Ovary (tissue), 10 donors: ENCODE measurements at places on chromosomes 4 and X. TPM values are rescaled to one million over a fixed set of nuclear protein-coding genes. Genes with fewer than 3 reads are reported as not detected.

The GPRIN3 gene
- total RNA-seq: 3.9 TPM

- no peak overlapping the region for H3K4me3 ChIP-seq
- peaks cover 3% of the 10 kb centered on the region for H3K4me1 ChIP-seq
- no peak overlapping the region for H3K27ac ChIP-seq
- DNase-seq: no peak
- H3K36me3 ChIP-seq: no peaks in the 10 kb centered on the region
- no peaks in the 10 kb centered on the region for H3K27me3 ChIP-seq
Observed at GRCh38 chrX:147917700-147918695, 6.3 kb downstream of the FMR1 start.

GRCh38 chr4:182807767-182808548 is 109.2 kb downstream of the DCTD start:
- no peak overlapping the region for H3K4me3 ChIP-seq
- no peak for DNase-seq
- H3K36me3 ChIP-seq: no peaks in the 10 kb centered on the region
- H3K27ac ChIP-seq: no peak overlapping the region
- no peaks in the 10 kb centered on the region for H3K27me3 ChIP-seq

The EPHA5 gene
- 0.69 TPM for total RNA-seq

- H3K4me1 ChIP-seq: no peaks in the 10 kb centered on the region
- no peak overlapping the region for H3K27ac ChIP-seq
- H3K27me3 ChIP-seq: no peaks in the 10 kb centered on the region
- no peaks in the 10 kb centered on the region for H3K36me3 ChIP-seq
Observed at GRCh38 chr4:115219315-115219860, 106.0 kb upstream of the NDST4 start.

The SPATA4 gene
- total RNA-seq: not detected

DNA sequence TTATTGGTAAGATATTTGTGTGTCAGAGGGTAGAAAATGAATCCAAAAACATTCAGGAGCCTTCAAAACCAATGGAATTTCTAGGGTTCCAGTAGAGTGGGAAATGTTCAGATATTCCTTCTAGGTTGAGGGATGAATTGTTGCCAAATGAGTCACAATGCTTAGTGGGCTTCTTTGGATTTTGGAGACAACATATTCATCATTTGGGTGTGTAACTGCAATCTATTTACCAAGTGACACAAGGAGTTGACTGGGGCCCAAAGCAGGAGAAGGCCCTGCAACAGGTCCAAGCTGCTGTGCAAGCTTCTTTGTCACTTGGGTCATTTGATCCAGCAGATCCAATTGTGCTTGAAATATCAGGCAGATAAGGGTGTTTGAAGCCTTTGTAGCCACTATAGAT is 551.5 kb upstream of the PITX2 start:
- no peaks in the 10 kb centered on the region for H3K36me3 ChIP-seq
- H3K4me3 ChIP-seq: no peak overlapping the region
- no peak overlapping the region for H3K27ac ChIP-seq
- DNase-seq: no peak
- H3K27me3 ChIP-seq: no peaks in the 10 kb centered on the region

DNA sequence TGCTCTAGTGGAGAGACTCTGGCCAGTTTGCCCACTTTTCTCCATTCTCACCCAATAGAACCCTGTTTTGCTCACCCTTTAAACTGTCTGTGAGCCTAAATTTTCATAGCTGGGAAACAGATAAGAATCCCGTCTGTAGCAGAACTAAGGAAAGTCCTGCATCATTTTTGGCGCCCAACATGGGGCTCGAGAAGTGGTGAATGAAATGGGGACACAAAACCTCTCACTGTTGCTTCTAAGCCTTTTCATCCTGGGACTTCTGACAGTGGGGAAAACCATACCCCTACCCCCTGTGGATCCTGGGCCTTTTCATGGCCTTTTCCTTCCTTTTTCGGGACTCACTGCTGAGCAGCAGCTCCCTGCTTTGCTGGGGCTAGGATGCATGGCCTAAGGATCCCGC is 189.9 kb downstream of the INPP4B start:
- no peak overlapping the region for H3K4me3 ChIP-seq
- no peaks in the 10 kb centered on the region for H3K4me1 ChIP-seq
- H3K36me3 ChIP-seq: no peaks in the 10 kb centered on the region
- no peak for DNase-seq
- H3K27ac ChIP-seq: no peak overlapping the region

GRCh38 chr4:52103319-52103718 is 52.2 kb downstream of the SPATA18 start:
- H3K27me3 ChIP-seq: no peaks in the 10 kb centered on the region
- H3K4me3 ChIP-seq: no peak overlapping the region
- H3K27ac ChIP-seq: no peak overlapping the region
- H3K36me3 ChIP-seq: no peaks in the 10 kb centered on the region

DNA sequence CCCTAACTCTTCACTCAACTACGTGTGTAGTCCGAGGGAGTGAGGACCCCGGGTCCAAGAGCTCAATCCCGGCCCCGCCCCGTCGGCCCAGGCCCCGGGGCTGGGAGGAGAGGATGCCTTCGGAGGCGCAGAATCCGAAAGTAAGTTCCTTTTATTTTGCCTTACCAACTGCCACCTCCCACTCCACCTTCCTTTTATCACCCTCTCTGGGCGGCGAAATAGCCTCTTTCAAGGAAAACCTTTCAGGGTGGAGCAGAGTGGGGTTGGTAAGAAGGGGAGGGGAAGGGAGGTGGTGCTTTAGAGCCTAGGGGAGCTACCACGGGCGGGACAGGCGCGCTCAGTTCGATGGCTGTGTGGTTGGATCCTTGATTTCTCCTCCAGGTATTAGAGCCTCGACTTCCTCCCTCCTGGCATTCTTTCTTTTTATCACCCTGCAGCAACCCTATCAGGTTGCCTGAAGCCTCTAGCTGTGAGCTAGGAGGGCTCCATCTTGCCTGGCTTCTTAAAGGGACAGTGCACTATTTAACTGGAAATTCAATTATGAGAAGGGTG is 191.2 kb downstream of the RRAGB start:
- peak overlapping the region; percentile 6 for H3K27ac ChIP-seq
- H3K36me3 ChIP-seq: no peaks in the 10 kb centered on the region
- no peaks in the 10 kb centered on the region for H3K27me3 ChIP-seq

GRCh38 chr4:38149472-38149996 is 189.3 kb downstream of the PTTG2 start:
- H3K27me3 ChIP-seq: no peaks in the 10 kb centered on the region
- no peak overlapping the region for H3K27ac ChIP-seq
- no peak for DNase-seq
- no peak overlapping the region for H3K4me3 ChIP-seq

DNA sequence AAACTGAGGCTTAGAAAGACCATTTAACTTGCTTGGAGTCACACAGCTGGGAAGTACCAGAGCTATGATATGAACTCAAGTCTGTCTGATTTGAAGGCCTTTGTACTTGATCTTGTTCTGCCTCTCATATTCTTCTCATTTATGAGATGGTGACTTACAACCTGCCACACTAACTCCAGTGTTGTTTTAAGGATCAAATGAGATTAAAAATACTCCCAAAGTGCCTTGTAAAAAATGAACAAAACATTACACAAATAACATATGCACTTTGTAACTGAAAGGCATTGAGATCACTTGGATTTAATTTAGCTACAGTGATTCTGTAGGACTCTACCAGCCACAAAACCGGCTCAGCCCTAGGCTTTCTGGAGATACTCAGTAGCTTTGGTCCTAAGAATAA is 15.6 kb upstream of the MAP7D3 start:
- no peaks in the 10 kb centered on the region for H3K36me3 ChIP-seq
- no peak overlapping the region for H3K27ac ChIP-seq
- DNase-seq: no peak
- no peak overlapping the region for H3K4me3 ChIP-seq
- peaks cover 4% of the 10 kb centered on the region for H3K4me1 ChIP-seq

DNA sequence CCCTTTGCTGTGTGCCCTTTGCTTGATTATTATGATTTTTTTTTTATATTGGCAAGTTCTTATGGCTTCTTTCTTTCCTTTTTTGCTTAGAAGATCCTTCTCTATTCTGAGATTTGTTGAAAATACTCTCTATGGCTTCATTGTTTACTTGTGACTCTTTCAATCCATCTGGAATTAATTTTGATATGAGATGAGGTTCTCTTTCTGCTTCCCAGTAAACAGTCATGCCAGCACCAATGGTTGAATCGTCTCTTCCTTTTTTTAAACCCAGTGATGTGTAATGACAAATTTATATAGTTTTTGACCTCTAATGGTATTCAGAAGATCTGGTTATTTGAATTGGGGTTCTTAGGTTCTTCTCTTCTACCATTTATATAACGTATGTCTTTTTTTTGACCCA is 121.8 kb downstream of the ARHGAP10 start:
- DNase-seq: no peak
- peaks cover 14% of the 10 kb centered on the region for H3K4me1 ChIP-seq
- H3K27me3 ChIP-seq: no peaks in the 10 kb centered on the region
- no peak overlapping the region for H3K4me3 ChIP-seq
- no peaks in the 10 kb centered on the region for H3K36me3 ChIP-seq
- no peak overlapping the region for H3K27ac ChIP-seq

GRCh38 chr4:187069398-187069797 is 345.7 kb upstream of the FAT1 start:
- no peak overlapping the region for H3K27ac ChIP-seq
- no peak overlapping the region for H3K4me3 ChIP-seq
- H3K4me1 ChIP-seq: no peaks in the 10 kb centered on the region
- DNase-seq: no peak

DNA sequence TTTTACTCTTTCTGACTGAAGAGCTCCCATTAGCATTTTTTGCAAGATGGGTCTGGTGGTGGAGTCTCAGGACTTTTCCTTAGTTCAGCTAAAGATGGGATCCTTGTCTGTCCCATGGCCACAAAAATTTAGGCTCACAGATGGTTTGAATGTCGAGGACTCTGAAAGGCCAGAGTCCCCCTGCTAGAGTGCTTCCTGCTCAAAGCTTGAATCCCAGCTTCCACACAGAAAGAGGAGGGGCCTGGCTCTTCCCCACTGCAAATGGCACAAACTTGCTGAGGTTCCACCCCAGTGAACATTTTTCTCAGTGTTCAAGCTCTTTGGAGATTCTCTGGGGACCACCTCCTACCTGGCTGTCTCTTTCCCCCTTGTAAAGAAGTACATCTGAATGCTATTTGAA is 64.7 kb upstream of the UGT2B15 start:
- H3K4me3 ChIP-seq: no peak overlapping the region
- H3K36me3 ChIP-seq: no peaks in the 10 kb centered on the region
- H3K27ac ChIP-seq: no peak overlapping the region

- no peaks in the 10 kb centered on the region for H3K27me3 ChIP-seq
- no peaks in the 10 kb centered on the region for H3K4me1 ChIP-seq
- DNase-seq: no peak
- no peaks in the 10 kb centered on the region for H3K36me3 ChIP-seq
- H3K4me3 ChIP-seq: no peak overlapping the region
- no peak overlapping the region for H3K27ac ChIP-seq
Observed at GRCh38 chr4:10186228-10187214, 69.9 kb upstream of the WDR1 start.

GRCh38 chr4:15658136-15658770 is 3.1 kb upstream of the FBXL5 start:
- no peaks in the 10 kb centered on the region for H3K27me3 ChIP-seq
- H3K36me3 ChIP-seq: no peaks in the 10 kb centered on the region
- no peak overlapping the region for H3K4me3 ChIP-seq
- H3K27ac ChIP-seq: no peak overlapping the region

The CDK16 gene
- total RNA-seq: 73.5 TPM

The RNF175 gene
- total RNA-seq: not detected

DNA sequence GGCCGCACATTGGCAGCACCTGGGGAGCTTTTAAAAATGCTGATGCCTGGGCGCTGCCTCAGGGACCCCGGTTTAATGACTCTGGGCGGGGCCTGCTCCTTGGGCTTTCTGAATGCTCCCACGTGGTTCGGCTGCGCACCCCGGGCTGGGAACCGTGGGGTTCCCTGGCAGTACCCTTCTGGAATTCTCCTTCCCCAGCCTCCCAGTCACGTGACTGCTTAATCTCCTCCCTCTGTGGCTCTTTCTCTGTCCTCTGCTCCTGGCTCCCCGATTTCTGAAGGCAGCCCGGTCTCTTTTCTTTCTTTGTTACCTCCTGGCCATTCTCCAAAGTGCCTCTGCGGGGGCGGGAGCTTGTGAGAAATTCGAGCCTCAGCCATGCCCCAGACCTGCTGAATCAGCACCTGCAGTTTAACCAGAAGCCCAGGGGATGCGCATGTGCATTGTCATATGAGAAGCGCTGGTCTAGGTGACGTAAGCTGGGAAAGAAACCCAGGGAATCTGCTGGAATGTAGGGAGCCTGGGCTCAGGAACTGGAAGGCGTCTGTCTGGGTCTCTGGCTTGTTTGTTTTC is 16.6 kb downstream of the CLCN4 start:
- H3K27me3 ChIP-seq: no peaks in the 10 kb centered on the region
- H3K36me3 ChIP-seq: no peaks in the 10 kb centered on the region

The PRDM8 gene
- 12.0 TPM for total RNA-seq

DNA sequence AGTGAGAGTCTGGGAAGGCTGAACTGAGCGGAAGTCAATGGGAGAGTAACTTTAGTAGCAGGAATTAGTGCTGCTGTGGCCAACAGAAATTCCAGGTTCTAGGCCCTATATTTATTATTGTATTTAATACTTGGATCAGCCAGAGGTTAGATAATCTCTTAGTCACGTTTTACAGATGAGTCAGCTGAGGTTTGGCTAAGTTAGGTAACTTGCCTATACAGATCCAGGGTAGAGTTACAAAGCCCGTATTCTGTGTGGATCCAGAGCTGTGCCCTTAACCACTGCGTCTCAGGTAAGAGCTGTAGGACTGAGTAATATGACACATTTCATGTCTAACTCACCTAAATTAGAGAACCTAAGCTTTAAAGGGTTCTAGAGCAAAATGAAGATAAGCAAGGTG is 20.5 kb downstream of the PSMD10 start:
- no peak overlapping the region for H3K4me3 ChIP-seq
- no peak for DNase-seq
- no peaks in the 10 kb centered on the region for H3K4me1 ChIP-seq
- no peaks in the 10 kb centered on the region for H3K36me3 ChIP-seq

DNA sequence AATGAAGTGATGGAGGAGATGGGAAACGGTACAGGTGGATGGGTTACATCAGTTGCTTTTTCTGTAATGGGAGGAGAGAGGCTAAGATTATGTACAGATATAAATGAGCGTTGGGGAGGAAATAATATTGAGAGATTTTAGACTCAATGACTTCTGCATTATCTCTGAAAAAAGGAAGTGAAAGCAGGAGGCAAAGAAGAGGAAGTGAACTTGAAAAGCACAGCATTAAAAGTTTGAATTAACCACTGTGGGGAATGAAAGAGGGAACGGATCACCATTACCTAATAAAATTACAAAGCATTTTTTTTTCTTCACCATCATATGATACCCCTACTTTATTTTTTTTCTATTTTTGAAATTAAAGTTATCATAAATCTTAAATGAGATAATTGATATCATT is 1025.5 kb downstream of the RPA4 start:
- DNase-seq: no peak
- H3K4me3 ChIP-seq: no peak overlapping the region
- H3K36me3 ChIP-seq: no peaks in the 10 kb centered on the region
- no peaks in the 10 kb centered on the region for H3K4me1 ChIP-seq

- no peak overlapping the region for H3K27ac ChIP-seq
- H3K27me3 ChIP-seq: no peaks in the 10 kb centered on the region
- H3K4me3 ChIP-seq: no peak overlapping the region
- DNase-seq: no peak
- H3K36me3 ChIP-seq: no peaks in the 10 kb centered on the region
Observed at GRCh38 chr4:130510661-130511060, 1414.7 kb downstream of the C4orf33 start.

- no peaks in the 10 kb centered on the region for H3K4me1 ChIP-seq
- H3K36me3 ChIP-seq: no peaks in the 10 kb centered on the region
- no peak overlapping the region for H3K4me3 ChIP-seq
- DNase-seq: no peak
Observed at GRCh38 chrX:57899064-57899463, 11.2 kb downstream of the ZXDA start.

The OPN1MW2 gene
- total RNA-seq: not detected

- no peaks in the 10 kb centered on the region for H3K4me1 ChIP-seq
- no peaks in the 10 kb centered on the region for H3K36me3 ChIP-seq
- no peak for DNase-seq
- H3K4me3 ChIP-seq: no peak overlapping the region
- no peak overlapping the region for H3K27ac ChIP-seq
Observed at GRCh38 chr4:28225689-28226353, 1365.2 kb downstream of the STIM2 start.
